ENCODE measurements at places on chromosomes 1 and 21.

DNA sequence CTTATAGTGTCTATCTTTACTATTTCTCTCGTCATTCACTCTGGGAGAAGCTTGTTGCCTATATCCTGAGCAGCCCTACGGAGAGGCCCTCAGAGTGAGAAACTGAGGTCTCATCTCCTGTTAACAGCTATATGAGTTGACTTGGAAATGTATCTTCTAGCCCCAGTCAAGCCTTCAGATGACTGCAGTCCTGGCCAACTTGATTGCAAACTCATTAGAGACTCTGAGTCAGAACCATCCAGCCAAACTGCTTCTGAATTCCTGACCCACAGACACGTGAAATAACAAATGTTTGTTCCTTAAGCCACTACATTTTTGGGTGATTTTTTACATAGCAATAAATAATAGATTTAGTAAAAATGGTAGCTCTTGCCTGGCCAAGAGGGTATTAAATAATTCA, 3.9 kb upstream of the ZBED6 start:
- DNase-seq: no peak

- DNase-seq: no peak
Observed at GRCh38 chr1:6421266-6421665, 1.5 kb upstream of the HES2 start.

DNA sequence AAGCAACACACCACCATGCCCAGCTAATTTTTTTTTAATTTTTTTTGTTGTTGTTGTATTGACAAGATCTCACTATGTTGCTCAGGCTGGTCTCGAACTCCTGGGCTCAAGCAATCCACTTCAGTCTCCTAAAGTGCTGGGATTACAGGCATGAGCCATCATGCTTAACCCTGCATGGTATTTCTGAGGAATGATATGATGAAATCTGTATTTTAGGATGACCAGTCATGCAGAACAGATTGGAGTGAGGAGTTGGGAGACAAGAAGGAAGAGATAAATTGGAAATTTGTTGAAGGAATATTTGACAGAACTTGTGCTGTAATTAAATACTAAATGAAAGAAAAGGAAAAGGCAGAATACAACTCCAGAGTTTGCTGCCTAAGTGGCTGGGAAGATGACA, 4.7 kb upstream of the NDUFS5 start:
- DNase-seq: no peak

GRCh38 chr21:28548291-28548690, 444.4 kb downstream of the LTN1 start:
- DNase-seq: no peak

- DNase-seq: no peak
Observed at GRCh38 chr1:187960125-187960638, 1131.4 kb downstream of the PLA2G4A start.

DNA sequence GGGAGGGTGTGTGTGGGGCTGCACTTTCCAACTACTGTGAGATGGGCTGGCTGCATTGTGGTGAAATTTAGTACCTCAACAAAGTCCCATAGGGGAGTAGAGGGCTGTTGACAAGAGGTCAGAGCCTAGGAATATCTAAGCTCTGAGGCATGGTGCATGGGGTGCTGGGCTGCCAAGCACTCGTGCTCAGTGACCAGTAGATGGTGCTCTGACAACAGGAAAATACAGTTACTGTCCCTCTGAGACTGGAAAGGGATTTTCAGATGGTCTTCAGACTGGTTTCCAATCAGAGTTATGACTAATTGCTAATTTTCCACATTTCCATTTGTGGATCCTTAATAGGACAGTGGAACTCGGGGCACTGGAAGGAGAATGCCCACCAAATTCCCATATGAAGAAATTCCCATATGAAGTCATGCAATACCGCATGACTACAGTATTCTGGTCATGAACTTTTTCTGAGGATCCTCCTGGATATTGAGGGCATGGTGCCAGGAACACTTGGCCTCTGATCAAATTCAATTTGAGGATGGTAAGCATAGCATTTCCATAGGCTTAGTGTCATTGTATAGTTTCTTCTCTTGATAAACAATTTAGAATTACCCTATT, 4.1 kb upstream of the CACNA1E start:
- peak; percentile 72 for DNase-seq

DNA sequence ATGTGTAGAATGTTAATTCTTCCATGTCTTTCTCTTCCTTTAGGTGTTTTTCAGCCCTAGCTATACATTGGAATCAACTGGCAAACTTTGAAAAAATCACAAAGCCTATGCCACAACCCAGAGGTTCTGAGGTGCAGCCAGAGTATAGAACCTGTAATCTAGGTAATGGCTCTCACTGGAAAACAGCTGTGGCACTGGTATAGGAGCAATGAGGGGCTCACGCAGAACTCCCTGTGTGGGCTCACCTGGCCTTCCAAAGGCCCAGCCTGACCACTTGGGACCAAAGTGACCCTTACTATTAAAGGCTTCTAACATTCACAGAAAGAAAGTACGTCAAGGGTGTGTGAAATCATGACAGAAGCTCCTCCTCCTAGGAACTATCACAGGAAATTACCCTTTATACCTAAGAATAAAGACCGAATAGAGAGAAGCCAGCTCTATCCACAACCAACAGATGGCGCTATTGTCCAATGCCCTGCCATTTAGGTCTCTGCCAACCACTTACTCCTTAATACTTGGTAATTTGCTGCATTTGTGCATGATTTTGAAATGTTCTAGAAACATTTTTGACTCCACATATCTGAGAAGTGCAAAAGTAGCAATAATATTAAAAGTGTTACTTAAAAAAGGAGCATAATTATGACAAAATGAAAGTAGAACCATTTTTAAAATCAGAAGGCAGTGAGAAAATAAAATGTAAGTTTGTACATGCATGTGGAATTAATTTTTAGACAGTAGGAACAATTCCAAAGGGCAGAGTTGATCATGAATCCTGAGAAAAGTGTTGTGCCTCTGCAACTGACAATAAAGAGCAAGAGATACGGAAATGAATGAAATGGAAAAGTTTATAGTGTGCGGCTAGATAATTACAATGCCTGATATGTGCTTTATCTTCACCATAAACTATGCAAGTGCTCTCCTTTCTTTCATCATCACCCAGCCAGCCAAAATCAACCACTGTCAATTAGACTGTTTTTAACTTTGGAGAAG, 93.1 kb upstream of the HAO2 start:
- DNase-seq: peak; percentile 59

DNA sequence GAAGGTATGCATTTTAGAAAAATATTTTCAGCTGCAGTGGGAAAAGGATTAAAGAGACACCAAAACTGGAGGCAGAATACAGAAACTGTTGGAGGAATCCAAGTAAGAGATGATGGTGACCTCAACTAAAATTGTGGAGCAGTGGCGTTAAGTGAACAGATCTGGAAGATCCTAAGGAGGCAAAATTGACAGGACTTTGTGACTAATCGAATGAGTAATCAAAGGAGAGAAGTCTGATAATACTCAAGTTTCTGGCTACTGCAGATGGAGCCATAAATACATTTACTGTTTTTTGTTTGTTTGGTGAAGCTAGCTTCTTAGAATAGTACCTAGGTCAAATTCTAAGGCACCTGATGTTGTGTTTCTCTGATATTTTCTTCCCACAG, 3.1 kb downstream of the CTBS start:
- DNase-seq: peak; percentile 7

GRCh38 chr21:46091631-46092025, 6.3 kb upstream of the COL6A2 start:
- no peak for DNase-seq

- no peak for DNase-seq
Observed at GRCh38 chr1:11129649-11130390, 30.2 kb upstream of the EXOSC10 start.

GRCh38 chr1:109887271-109887670, 23.4 kb upstream of the CSF1 start:
- DNase-seq: no peak

DNA sequence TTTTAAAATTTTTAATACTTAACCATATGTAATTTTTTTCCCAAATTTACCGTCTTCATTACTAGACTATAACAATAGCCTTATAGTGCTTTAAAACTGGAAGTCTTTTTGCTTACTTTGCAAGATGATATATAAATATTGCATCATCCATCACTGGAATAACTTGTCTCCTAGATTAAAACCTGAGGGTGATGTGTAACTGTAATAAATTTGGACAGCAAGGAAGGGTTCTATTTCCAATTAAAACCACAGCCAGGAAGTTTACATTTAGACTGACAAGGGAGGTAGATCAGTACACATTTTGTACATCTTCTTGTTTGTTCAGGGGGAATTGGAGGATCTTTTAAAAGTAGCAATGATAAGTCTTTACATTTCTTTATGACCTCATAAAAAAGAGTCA, 21.9 kb downstream of the NTNG1 start:
- DNase-seq: no peak

DNA sequence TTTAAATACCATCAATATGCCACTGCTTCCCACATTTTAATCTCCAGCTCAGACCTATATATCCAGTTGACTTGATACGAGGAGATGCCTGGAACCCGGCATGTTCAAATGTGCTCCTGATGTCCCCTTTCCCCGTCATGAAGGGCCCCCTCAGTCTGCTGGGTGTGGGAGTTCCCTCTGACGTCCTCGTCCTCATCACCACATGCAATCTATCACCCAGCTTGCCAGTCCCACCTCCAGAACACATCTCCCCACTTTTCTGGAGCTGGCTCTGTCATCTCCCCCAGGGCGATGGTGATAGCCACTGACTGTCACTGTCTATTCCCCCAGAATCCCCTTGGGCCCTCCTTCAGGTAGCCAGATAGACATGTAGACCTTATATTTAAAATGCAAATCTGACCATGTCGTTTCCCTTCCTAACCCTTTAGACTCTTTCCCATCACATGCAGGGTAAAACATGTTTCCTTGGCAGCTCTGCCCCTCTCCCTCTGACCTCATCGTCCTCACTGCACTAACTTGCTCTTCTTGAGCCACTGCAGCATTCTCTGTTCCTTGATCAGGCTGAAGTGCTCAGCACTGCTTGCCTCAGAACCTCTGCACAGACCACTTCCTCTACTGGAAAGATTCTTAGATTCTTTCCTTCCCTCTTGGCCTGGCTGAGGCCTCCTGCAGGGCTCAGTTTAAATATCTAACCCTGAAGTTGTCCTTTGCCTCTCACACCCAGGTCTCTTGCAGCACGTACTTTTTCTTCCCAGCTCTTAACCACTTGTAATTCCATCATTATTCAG, 7.4 kb downstream of the AZIN2 start:
- no peak for DNase-seq

GRCh38 chr21:39680216-39680615, 64.8 kb upstream of the IGSF5 start:
- DNase-seq: no peak

GRCh38 chr1:224565186-224565585, 50.9 kb upstream of the CNIH3 start:
- DNase-seq: peak; percentile 98

GRCh38 chr21:26753822-26754221, 91.4 kb downstream of the ADAMTS1 start:
- DNase-seq: no peak

- DNase-seq: no peak
Observed at GRCh38 chr1:202568410-202568809, 141.8 kb downstream of the SYT2 start.

DNA sequence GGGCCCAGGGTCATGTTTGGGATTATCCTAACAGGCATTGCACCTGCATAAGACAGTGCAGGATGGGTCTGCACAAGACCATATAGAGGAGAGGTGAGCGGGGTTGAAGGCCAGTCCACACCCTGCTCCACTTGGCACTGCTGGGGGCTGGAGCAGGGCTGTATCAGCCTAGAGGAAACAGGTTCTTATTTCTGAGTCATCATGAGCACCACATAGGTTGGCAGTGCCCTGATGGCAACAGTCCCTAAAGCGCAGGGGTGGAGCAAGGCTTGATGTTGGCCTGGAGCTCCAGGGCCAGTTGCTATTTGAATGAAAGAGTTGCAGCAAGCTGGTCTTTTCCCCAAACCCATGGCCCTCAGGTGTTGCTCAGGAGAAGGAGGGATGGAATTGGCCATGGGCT, 29.8 kb upstream of the BMP8B start:
- no peak for DNase-seq

- no peak for DNase-seq
Observed at GRCh38 chr1:84883286-84883685, 9.7 kb downstream of the LPAR3 start.

- DNase-seq: no peak
Observed at GRCh38 chr21:26471099-26471471, 102.0 kb downstream of the CYYR1 start.

- no peak for DNase-seq
Observed at GRCh38 chr1:62337706-62338631, 18.7 kb upstream of the KANK4 start.

DNA sequence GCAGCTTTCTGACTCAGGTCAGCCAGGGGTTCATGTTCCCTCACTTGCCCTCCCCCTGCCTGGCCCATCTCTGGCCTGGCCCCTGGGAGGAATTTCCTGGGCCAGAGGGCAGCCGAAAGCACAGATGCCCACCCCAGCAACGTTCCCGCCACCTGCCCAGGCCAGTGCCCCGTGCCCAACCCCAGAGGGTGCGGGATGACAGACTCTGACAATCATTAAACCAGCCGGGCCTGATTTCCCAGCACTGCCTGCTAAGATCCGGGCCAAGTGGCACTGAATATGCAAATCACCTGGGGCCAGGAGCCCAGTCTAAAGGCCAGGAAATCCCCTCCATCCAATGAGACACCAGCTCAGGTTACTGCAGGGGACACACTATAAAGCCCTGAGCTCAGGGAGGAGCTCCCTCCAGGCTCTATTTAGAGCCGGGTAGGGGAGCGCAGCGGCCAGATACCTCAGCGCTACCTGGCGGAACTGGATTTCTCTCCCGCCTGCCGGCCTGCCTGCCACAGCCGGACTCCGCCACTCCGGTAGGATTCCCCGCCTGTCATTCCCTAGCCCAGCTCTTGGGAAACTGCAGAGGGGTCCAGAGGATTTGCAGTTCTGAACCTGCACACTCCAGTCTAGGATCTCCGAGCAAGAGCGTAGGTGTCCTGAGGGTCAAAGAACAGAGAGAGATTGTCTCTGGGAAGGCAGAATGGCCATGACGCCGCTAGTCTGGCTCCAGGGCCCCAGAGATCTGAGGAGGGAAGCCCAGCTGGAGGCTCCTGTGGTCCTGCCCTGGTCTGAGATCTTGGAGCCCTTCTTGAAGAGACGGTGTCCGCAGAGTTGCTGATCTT, at the start of gene ELF3:
TSS of gene ELF3 (plus strand) at position 408 of the 836 bp plus-strand sequence. CDS start 550 bp downstream, outside the sequence.
- DNase-seq: no peak

DNA sequence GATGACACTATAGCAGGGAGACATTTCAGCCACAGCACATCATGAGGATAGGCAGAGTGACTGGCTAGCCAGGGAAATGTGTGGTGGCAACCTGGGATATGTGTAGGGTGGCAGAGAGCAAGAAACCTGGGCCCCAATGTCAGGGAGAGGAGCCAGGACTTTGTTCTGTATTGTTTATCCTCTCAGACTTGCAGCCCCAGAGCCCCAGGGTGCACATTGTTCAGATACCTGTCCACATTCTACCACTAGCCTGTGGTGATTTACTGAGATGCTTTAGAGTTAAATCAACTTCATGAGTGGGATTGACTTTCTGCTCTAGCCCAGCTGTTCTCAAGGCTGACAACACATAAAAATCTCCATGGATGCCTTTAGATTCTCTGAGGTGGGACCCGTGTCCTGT, 61.5 kb downstream of the MAB21L3 start:
- DNase-seq: no peak

GRCh38 chr1:64750875-64751274, 6.0 kb downstream of the RAVER2 start:
- DNase-seq: no peak

Data from kidney capillary endothelial cell (primary cell).